Urothelium cell line (cell line): ENCODE measurements at places on chromosomes 4 and X.

- no peak for DNase-seq
Observed at GRCh38 chr4:83237591-83237990, 47.0 kb downstream of the COQ2 start.

DNA sequence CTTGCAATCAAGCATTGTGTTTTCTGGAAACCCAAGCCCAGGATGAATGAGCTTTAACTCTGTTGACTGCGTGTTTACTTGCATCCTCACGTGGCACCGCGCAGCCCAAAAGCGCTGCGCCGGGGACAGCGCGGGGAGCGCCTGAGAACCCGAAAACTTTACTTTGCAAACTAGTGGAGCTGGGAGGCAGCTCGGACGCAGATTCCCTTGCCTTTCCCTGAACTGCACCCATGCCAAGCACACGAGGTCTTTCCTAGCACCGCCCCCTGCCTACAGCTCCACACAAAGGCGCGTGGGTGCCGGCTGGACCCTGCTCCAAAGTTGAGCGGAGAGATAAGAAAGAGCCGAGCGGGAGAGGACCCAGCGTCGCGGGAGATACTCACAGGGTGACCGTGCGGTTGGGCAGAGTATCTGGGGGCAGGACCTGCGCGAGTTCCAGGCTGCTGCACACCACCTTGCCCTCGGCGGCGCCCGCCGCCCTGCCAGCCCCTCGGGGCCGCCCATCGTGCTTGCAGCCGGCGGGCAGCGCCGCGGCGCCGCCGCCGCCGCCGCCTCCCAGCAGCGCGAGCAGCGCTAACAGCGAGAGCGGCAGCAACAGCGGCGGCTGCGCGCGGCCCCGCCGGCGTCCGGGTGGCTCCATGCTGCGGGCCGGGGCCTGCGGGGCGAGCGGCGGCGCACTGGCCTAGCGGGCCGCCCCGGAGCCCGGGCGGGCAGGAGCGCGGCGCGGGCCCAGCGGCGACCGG lies 550 bp downstream of the ADGRA3 start:
- peak; percentile 58 for DNase-seq

GRCh38 chr4:122873821-122874593 lies 47.4 kb downstream of the FGF2 start:
- DNase-seq = peak; percentile 49

DNA sequence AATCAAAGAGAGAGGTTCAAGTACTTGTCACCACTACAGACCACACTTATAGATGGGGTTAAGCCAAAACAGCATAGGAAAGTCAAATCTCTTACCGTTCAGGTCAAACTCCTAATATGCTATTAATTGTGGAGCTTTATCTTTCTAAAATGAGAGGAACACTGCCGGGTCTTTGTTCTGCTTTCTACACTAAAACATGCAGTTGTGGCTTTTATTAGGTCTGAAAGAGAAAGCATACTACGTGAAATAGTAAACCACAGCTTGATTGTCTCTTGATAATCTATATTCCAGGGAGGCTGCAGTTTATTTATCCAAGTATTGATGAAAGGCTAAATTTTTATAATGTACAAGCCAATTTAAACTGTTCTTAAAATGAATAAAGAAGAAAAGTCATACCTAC lies 12.3 kb upstream of the INPP4B start:
- DNase-seq = no peak

GRCh38 chr4:93030670-93031069 lies 726.9 kb downstream of the GRID2 start:
- DNase-seq = no peak

GRCh38 chr4:40253906-40254305 lies 57.1 kb downstream of the RHOH start:
- DNase-seq = no peak

GRCh38 chr4:106369456-106370060 lies 980 bp upstream of the GIMD1 start:
- DNase-seq = peak; percentile 40
